Cardiac septum (tissue), 1 donor: ENCODE measurements at places on chromosomes 12 and 14. TPM values are rescaled to one million over a fixed set of nuclear protein-coding genes. Genes with fewer than 3 reads are reported as not detected.

SLC6A13 gene
- 6.1 TPM for total RNA-seq

GRCh38 chr12:238116-238515 is 24.2 kb upstream of the SLC6A12 start:
- DNase-seq = no peak

DNA sequence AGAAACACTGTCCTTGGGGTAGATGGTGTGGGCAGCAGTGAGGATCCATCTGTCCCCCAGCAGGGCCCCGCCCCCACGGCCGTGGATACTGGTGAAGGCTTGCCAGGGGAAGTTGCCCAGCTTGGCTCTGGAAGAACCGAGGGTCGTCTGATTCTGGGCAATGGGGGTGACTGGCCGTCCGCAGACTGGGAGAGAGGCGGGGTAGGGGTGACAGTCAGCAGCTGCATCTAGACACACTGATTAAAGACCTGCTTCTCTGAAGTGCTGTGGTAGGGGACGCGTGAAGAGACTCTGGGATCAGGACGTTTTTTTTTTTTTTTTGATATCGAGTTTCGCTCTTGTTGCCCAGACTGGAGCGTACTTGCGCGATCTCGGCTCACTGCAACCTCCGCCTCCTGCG is 4.7 kb upstream of the C1R start:
- no peak for DNase-seq

NFE2 gene
- 1.2 TPM for total RNA-seq

DNA sequence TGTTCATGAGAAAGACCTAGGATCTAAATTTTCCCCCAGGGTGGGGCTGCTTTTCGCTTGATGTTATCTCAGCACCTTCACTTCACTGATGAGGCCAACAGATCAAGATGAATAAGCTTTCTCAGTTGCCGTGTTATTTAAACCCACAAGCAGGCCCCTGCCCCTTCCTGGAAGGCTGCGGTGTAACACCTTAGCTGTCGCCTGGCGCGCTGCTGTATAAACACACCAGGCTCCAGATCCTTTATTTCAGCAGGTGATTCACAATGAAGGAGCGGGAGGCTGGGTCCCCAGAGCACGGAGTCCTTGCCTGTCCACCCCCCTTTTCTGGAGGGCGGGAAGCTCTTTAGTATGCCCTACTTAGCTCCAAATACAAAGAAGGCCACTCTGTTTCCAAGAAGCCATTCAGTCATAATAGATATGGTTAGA is 515.4 kb downstream of the FUT8 start:
- no peak for DNase-seq

- no peak for DNase-seq
Measured at GRCh38 chr14:92677087-92677668, 71.2 kb downstream of the LGMN start.

SLC2A14 gene
- 0.51 TPM for total RNA-seq

TAS2R43 gene
- total RNA-seq = 0.32 TPM

DNA sequence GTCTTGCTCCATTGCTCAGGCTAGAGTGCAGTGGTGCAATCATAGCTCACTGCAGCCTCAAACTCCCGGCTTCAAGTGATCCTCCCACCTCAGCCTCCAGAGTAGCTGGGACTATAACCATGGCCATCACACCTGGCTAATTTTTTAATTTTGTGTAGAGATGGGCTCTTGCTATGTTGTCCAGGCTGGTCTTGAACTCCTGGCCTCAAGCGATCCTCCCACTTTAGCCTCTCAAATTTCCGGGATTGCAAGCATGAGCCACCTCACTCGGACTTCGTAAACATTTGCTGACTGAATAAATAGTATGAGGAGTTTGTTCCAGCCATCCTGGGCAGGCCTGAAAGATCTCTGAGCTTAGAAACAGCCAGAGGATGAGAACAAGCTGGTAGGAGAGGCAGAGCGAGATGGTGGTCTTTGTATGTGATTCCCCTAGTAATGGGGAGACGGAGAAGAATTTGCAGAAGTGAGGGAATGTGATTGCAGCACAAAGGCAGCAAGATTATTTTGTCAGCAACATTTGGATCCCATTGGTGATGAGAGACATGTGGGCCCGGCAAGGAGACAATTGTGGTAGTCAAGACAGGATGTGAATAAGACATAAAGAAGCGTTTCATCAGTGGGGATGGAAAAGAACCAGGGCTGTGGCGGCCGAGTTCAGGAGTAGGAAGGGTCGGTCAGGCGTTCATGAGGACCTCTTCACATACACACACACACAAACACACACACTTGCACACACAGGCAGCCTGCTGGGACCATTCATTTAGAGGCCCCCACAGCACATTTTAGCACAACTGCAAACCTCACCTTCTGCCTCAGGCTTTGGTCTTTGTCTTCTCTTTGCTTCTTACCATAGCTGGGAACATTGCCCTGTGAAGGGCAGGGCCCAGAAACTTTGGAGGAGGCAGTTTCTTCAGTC is 155.5 kb downstream of the ZFP36L1 start:
- peak; percentile 75 for DNase-seq

DNA sequence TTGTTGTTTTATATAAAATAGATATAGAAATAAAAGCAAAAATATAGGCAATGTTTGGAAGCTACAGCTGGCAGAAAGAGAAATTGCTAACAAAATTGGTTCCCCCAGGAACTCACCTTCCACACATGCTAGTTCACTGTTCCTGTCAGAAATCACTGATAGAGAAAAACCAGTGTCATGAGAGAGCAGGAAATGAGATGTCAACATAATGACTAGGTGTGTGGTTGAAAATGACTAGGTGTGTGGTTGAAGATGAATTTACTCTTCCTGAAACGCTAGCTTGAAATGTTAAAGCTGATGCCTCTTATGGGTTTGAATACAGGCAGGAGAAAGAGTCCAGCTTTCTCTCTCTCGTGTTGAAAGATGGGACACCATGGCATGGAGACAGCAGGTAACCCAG is 216.3 kb downstream of the C12orf42 start:
- DNase-seq = no peak

DNA sequence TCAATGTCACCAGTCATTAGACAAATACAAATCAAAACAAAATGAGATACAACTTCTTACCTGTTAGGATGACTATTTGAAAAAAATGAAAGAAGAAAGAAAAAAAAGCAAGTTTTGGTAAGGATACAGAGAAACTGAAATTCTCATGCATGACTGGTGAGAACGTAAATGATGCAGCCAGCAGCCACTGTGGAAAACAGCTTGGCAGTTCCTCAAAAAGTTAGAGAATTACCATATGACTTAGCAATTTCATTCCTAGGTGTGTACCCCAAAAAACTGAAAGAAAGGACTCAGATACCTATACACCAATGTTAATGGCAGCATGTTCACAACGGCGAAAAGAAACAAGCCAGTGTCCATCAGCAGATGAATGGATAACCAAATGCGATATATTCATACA is 26.6 kb downstream of the NINJ2 start:
- DNase-seq = no peak

- no peak for DNase-seq
Measured at GRCh38 chr14:67580336-67581171, 19.5 kb downstream of the PIGH start.

PTPRO gene
- total RNA-seq = 1.2 TPM

MMP14 gene
- total RNA-seq = 26.1 TPM

- DNase-seq = no peak
Measured at GRCh38 chr12:48070731-48071130, 35.1 kb downstream of the SENP1 start.

GRCh38 chr12:90028635-90029051 is 320.0 kb upstream of the ATP2B1 start:
- DNase-seq = no peak

GRCh38 chr12:124953689-124954405 is 35.1 kb downstream of the DHX37 start:
- DNase-seq = no peak

SERPINA10 gene
- not detected for total RNA-seq

CAPS2 gene
- total RNA-seq = 13.6 TPM

DNA sequence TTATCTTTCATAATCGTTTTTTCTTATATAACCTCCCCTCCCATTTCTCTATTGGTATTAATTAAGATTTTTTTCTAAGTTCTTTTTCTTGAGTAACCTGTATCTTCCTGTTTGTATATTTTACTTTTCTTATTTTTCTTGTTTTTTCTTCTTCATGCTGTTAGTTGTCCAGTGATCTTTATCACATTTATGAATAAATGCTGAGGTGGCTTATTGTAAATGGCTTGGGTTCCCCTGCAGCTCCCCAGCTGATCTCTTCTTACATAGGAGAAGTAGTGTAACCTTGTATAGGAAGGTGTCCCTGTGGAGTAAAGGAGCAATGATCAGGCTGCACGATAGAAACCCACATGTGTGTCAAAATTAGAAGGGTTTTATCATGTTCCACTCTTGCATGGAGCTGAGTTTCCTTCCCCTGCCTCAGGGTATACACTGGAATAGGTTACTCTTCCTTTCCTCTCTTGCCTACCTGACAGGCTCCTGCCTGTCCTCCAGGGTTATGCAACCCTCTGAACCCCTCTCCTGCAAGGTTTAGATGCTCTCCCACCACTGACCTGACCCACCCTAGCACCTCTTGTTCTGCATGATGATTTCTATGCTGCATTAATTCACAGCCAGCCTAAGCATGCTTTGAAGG is 334.8 kb upstream of the RGS6 start:
- DNase-seq = no peak

DNA sequence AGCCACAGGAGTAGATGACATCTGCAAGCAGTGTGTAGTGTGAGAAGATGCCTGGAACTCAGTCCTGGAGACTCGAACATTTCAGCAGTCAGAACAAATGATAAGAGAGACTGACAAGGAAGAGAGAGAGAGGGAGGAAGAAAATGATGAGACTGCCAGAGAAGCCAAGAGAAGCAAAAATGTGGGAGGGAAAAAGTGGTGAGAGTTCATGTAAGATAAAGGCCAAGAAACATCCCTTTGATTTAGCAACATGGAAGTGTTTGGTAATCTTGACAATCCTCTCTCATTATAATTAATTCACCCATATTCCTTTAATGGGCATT is 42.6 kb downstream of the LIMA1 start:
- no peak for DNase-seq

- DNase-seq = no peak
Measured at GRCh38 chr12:11755302-11755930, 105.9 kb downstream of the ETV6 start.

TOMM20L gene
- not detected for total RNA-seq

- DNase-seq = no peak
Measured at GRCh38 chr12:14873440-14874185, 12.0 kb downstream of the MGP start.

JPH4 gene
- 0.19 TPM for total RNA-seq

CPM gene
- total RNA-seq = 3.2 TPM

DNA sequence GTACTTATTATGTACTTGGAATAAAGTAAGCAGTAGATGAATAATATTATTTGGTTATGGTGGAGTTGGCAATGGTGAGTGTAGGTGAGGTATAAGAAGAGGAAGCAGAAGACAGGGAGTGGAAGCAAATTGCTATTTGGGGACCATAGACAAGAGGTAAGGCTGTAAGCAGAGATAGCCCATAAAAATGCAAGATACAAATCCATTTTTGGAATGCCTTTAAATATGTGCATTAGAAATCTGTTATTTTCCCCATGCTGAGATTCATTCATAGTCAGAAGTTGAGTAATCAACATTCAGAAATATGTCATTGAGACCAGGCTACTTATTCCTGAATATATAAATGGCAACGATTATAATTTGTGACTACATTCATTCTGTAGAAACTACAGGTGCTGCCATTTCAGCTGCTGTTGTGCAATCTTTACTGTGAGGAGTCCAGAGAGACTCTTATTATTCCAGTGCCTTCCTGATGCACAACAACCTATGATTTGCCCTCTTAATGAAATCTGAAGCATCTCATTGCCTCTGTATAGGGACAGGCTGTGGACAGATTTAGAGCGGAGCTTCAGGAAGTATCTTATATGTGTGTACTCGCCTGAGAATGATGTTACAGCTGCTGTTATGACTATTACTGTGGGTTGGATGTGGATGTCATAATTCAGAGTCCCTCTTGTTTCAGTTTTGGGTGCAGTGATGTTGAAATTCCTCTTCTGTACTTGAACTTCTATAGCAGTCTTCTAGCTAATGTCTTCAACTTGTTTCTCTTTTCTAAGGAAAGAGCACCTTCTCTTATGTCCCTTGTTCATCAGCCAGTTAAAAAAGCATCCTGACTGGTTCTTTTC is 173.8 kb downstream of the NAV3 start:
- DNase-seq = no peak

GDF3 gene
- total RNA-seq = 0.46 TPM

GRCh38 chr14:70856851-70857495 is 47.7 kb upstream of the MAP3K9 start:
- DNase-seq = no peak

DNA sequence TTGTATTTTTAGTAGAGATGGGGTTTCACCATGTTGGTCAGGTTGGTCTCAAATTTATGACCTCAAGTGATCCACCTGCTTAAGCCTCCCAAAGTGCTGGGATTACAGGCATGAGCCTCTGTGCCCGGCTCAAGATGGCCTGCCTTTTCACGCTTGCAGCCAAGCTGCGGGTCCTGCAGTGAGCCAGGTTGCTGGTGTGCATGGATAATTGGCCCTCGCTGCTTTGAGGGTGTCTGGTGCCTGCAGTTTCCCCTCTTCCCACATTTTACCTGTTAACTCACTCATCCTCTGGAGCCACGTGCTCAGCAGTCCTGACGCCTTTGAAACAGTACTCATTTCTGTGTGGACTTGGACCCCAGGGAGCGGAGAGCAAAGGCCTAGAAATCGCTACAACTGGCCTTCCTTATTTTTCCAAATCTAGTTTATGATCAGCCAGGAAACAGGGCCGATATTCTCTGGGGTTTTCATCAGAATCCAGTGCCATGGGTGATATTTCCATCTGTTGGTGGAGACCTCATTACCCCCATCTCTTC is 42.2 kb downstream of the TPCN1 start:
- no peak for DNase-seq

VASH1 gene
- 16.4 TPM for total RNA-seq

DNA sequence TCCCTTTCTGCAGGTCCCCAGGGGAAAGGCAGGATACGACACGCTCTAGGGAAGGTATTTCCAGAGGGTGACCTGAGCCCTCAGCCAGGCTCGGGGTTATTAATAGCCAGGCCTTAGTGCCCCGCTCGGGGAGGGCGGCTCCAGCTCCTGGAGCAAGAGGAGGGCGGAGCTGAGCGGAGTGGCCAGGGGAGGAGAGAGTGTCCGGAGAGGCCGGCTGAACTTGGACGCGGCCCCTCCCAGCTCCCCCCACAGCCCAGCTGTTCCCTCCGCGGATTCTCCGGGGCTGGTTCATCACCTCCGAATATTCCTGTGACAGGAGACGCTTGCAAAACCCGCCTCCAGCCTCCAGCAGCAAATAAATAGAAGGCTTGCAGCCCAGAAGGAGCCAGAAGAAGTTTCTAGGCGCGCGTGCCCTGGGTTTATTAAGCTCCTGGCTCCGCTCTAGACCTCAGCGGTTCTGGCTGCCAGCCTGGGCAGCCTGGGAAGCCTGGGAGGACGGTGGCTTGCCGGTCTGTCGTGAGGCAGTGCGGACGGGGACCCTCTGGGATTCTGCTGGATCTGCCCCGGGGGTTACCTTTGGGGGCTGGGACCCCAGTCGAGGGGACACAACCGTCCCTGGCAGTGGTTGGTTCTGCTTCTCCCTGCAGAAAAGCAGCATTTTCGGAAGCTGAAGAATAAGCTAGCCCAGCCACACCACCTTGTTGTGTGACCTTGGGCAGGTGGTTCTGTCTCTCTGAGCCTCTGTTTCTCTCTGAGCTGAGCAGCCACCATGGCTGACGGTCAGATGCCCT is at the start of gene HSPB8:
HSPB8 (plus strand) TSS at position 388 of the 791 bp plus-strand sequence; CDS start at position 770, 382 bp downstream.
- DNase-seq = peak; percentile 95
